A172 (cell line): ENCODE measurements at places on chromosomes 16 and 17.

- no peak for DNase-seq
Measured at GRCh38 chr17:9902120-9902519, 3.0 kb downstream of the RCVRN start.

- peak; percentile 81 for DNase-seq
Measured at GRCh38 chr17:81868674-81869220, 2.4 kb downstream of the ARHGDIA start.

DNA sequence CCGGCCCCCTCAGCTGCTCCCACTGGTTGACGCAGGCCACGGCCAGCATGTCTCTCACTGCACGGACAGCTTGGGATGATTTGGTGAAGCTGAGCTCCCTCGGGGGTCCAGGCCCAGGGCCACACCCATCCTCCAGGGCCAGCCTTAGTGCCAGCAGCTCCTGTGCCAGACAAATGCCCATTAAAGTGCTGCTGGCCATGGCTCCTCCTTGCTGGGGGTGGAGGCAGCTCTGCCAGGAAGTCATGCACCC is 2.5 kb downstream of the TRIM47 start:
- DNase-seq, result peak; percentile 96

DNA sequence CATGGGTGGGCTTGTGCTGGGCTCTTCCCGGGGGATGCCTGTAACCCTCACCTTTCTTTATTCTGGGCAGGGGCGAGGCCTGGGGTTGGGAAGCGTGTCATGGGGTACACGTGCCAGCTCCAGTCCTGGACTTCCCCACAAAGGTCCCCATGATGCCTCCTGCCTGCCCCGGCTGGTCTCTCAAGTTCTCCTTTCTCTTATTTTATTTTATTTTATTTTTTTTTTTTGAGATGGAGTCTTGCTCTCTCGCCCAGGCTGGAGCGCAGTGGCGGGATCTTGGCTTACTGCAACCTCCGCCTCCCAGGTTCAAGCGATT is 8.6 kb downstream of the ATP2A3 start:
- no peak for DNase-seq

DNA sequence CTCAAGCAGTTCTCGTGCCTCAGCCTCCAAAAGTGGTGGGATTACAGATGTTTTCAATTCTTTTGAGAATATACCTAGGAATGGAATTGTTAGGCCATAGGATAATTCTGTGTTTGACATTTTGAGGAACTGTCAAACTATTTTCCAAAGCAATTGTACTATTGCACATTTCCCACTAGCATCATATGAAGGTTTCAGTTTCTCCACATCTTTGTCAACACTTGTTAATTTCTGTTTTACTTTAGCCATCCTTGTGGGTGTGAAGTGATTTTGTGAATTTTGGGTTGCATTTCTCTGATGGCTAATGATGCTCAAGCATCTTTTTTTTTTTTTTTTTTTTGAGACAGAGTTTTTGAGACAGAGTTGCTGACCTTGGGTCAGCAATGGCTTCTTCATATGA is 6.2 kb downstream of the NT5M start:
- no peak for DNase-seq
